ENCODE measurements at places on chromosomes 13 and 19.

DNA sequence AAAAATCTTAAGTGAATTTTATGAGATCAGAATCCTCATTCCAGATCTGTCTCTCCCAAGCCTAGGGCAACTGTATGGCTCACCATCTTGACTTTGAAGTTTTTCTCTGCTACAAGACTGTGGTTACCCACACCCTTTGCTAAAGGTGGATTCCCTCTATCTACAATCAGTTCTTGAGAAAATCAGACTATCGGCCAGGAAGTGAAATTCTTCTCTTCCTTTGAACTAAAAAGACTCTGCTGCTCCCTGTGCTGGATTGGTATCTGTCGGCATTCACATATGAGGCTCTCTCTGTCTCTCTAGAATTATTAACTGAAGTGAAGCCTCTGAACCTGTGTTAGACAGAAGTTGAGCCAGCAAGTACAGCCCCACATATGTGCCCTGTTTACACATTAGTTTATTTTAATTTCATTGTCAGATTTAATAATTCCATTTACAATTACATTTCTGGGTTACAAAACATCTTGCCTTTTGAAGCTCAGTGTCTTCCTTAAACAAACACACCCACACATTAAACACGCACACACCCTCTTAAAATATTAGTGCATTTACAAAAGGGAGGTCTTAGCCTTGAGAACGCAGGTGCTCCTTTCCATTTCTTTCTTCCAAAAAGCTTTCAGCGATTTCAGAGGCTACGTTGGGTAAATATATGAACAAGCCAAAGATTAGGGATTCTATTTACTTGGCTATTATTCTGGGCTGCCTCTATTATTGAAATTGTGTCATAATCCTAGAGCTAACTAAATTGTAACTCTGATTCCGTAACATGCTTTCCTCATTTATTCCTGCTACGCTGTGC, 145.7 kb downstream of the MIPEP start:
- no peak for DNase-seq

GRCh38 chr19:46574533-46574932, 26.6 kb upstream of the CALM3 start:
- peak; percentile 29 for DNase-seq

DNA sequence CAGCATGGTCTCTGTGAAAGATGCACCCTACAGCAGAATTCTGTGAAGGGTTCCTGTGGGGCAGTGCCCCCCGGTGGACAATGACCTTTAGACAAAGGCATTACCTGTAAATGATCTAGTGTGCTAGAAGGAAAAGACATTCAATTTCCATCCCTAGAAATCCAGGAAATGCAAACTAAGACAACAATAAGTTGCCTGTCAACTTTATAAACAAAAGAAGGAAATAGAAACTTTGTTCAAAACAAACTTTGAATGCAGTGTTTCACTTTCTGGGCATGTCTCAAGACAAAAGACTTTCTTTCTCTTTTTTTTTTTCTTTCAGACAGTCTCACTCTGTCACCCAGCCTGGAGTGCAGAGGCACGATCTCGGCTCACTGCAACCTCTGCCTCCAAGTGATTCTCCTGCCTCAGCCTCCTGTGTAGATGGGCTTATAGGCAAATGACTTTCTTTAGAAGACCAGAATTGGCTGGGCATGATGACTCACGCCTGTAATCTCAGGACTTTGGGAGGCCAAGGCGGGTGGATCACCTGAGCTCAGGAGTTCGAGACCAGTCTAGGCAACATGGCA, 15.5 kb downstream of the TEX101 start:
- DNase-seq = peak; percentile 13

DNA sequence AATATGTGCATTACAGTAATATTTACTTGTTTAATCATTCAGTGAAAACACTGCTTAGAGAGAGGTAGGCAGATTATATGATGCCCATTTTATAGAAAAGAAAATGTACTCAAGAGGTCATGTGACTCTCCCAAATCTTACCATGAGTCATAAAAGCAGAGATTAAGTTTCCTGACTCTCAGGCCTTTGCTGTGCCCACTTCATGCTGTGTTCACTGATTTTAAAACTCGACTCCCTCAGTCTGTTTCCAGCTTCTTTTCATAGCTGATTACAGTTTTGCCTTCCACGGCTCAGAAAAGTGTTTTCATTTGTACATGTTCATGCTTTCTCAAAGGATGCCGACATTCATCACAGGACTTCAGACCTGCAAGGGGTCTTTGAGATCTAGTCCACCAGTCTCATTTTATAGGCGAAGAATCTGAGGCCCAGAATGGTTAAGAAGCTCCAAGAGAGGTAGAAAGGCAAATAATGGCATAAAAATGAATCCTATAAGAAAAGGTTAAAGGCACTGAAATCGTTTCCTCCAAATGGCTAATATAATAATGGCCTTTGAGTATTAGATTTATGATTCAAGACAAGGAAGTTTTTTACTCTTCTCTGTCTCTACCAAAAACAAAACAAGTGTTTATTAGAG, 9.0 kb upstream of the IPO5 start:
- DNase-seq = no peak

GRCh38 chr19:31880283-31880682, 465.1 kb upstream of the ZNF507 start:
- no peak for DNase-seq

GRCh38 chr19:3061182-3062161, 823 bp downstream of the TLE5 start:
- no peak for DNase-seq

- no peak for DNase-seq
Measured at GRCh38 chr19:58428617-58429016, 11.3 kb downstream of the ZNF132 start.

DNA sequence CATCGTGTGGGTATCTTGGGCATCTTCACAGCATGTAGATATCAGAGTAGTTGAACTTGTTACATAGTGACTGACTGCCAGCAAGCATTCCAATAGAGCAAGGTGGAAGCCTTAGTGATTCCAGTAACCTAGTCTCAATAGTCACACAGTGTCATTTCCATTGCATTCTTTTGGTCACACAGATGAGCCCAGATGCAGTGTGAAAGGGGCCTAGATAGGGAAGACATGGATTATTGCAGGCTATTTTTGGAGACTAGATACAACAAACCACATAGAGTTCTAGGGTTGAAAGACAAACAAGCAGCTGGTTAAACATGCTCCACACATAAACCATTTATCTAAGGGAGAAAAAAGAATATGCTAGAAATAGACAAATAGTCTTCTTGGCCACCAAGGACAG, 553.5 kb downstream of the DCT start:
- DNase-seq = no peak

DNA sequence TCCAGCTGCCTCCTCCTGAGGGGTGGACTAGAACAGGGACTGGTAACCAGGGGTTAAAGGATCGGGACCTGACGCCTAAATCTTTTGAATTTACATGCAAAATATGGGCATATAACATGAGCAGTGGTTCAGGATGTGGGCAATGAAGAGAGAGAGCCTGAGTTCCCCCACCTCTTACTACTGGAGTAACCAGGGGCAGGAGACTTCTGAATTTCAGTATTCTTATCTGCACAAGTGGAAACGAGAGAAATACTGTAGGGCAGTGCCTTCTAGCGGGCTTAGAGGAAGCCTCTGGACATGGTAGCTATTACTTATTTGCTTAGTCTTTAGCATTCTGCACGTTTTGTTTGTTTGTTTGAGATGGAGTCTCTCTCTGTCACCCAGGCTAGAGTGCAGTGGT, 26.3 kb downstream of the BCAT2 start:
- DNase-seq = no peak

DNA sequence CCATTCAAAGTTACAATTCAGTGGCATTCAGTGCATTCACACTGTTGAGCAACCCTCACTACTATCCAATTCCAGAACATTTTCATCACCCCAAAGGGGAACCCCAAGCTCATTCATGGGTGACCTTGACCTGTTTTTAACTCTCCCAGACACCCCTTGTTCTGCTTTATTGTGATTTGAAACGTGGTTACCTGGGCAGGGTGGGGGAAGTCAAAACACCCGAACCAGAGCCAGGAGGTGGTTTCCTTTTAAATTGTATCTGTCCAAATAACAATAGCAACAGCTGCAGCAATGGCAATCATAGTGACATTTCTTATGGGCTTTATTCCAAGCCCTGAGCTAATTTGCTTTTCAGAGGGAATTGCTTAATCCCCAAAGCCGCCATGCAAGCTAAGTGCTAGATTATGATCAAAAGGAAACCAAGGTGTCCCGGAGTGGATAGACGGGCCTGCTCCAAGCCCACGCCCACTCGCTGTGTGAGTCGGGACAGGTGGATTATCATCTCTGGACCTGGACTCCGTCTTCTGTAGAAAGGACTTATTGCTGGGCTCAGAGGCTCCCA, 6.1 kb downstream of the PTGIR start:
- DNase-seq = peak; percentile 62
